Right ventricle myocardium inferior (tissue), 1 donor: ENCODE measurements at places on chromosomes 1 and 21.
A peak's percentile ranks its signal among the peaks of the same experiment; 100 is the strongest.

GRCh38 chr1:228776449-228776848, 41.2 kb downstream of the RHOU start:
- DNase-seq: no peak

DNA sequence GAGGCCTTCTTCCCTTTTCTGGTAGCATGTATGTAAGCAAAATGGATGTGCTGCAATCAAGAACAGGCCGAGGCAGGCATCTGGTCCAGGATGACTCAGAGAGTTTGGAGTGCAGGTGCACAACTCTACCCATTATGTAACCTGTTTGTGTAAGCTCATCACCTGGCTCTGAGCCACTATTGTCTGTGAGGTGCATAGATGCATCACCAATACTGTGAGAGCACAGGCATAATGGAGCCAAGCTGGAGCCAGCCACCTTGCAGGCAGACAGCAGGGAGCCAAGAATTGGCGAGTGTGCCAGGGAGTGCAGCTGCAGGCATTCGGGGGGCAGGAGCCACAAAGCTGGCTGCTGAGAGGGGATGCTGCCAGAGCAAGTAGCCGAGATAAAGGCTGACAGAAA, 549.9 kb upstream of the RGS18 start:
- DNase-seq: no peak

DNA sequence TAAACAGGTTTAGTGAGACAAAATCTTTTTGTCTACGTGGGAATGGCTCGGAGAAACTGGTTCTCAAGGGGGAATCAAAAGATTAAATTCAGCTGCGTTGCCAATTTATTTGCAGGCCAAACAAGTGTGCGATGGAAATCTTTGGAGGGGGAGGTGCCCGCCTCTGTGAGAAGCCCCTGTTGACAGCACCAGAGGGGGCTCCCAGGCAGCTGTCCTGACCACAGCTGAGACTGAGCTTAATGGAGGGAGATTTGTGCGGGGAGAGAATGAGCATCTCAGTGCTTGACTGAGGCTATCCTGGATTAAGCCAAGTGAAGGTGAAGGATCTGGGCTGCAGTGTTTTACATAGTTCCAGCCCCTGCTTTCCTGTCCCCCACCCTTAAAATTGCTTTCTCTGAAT, 169.7 kb downstream of the ATG4C start:
- no peak for DNase-seq

GRCh38 chr1:43285269-43285990, at the start of gene C1orf210:
Gene C1orf210 (minus strand): TSS chr1:43285581. CDS start chr1:43283270, 2,311 bp downstream.
- no peak for DNase-seq

GRCh38 chr21:36534656-36535055, 54.7 kb upstream of the CLDN14 start:
- DNase-seq: no peak

- DNase-seq: peak; percentile 89
Measured at GRCh38 chr1:165827268-165828102, at the start of gene UCK2. Gene UCK2 (plus strand): TSS chr1:165827614. CDS start chr1:165827834, 220 bp downstream.

DNA sequence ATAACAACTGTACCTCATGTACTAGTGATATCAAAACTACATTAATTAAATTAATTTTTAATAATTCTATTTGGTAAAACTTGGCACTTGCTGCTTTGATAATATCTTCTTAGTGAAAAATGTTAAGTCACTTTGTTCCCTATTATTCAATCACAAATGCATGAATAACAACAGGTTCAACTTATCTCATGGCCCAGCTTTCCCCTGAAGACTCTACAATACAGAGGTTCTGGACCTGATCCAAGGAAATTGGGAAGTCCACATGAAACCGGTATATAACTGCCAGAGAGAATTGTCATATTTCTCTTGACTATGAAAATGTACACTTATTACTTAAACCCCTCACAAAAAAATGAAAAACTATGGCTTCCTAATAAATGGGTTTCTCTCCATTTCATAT, 33.9 kb upstream of the PTPRC start:
- no peak for DNase-seq

GRCh38 chr1:179857009-179857408, 20.6 kb downstream of the TOR1AIP2 start:
- DNase-seq: no peak

GRCh38 chr1:116740746-116741145, 13.5 kb upstream of the CD2 start:
- DNase-seq: no peak

GRCh38 chr1:88730132-88730675, 46.1 kb downstream of the PKN2 start:
- DNase-seq: no peak

DNA sequence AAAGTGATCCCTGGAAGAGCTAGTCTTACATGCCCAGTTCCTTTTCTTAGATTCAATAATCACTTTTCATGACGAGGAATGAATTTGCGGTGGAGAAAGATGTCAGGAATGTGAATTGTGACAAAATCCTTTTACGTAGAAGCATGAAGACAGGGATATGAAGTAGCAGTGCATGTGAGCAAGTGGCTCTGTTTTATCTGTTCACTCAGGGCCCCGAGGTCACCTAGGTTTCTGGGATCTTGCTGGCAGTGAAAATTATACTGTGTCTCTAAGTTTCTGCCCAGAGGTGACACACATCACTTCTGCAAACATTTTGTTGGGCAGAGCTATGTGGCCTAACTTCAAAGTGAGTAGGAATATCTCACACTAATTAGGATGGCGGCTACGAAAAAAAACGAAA, 79.3 kb downstream of the USP25 start:
- DNase-seq: no peak

- no peak for DNase-seq
Measured at GRCh38 chr1:200445213-200445612, 35.4 kb upstream of the ZNF281 start.

- peak; percentile 88 for DNase-seq
Measured at GRCh38 chr1:58968360-58968952, 184.6 kb upstream of the JUN start.

- no peak for DNase-seq
Measured at GRCh38 chr1:86933562-86934377, 19.3 kb downstream of the HS2ST1 start.

GRCh38 chr1:21287905-21288514, 2.3 kb downstream of the ECE1 start:
- DNase-seq: no peak

- DNase-seq: no peak
Measured at GRCh38 chr1:204894031-204894430, 23.4 kb downstream of the NFASC start.

GRCh38 chr1:168114845-168115244, 21.9 kb downstream of the GPR161 start:
- DNase-seq: no peak

- DNase-seq: no peak
Measured at GRCh38 chr1:169548282-169548681, 38.0 kb downstream of the F5 start.

DNA sequence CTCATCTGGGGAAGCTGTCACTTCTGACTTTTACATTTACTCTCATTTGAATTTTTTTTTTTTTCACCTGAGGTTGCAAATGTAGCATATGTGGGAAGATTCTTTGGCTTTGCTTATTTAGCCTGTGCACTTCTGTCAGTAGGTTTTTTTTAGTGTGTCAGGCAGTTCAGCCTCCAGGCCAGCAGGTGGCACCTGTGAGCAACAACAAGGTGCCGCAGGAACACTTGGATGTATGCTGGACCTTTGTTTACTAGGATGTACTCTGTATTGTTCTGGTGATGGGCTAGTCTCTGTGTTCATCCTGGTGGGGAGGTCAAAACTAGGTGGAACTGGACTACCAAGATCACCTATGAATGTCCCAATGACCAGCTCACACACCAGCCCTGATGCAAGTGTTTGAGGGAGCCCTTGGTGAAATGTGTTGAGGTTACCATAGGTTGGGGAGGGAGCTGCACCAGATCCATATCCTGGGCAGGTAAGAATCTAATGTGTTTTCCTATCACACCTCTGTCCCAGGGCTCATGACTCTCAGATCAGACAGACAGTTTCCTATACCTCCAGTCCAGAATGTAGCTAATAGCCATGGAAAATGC, 618.2 kb downstream of the BRINP3 start:
- no peak for DNase-seq

- DNase-seq: no peak
Measured at GRCh38 chr1:214004014-214004413, 16.2 kb downstream of the PROX1 start.

- no peak for DNase-seq
Measured at GRCh38 chr21:34807881-34808568, 139.2 kb downstream of the CLIC6 start.

DNA sequence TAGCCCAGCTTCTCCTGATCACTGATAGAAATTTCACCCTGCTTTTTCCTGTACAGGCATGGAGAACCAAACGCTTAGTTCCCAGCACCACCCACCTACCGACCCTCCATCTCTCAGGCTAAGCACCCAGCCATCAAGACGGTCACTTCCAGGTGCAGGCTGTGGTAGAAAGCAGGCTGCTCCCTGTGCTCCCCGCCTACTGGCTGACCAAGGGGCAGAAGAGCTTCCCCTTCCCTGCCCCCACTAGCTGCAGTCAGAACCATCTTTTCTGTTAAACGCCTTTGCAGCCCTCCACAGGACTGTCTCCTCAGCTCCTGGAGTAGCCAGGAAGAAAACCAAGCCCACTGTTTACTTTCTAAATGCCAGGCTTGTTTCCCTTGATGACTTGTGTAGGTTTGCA, 23.0 kb downstream of the SPATA46 start:
- DNase-seq: no peak

- DNase-seq: no peak
Measured at GRCh38 chr1:150778409-150778808, 12.8 kb upstream of the CTSS start.

- no peak for DNase-seq
Measured at GRCh38 chr1:119739150-119739549, 27.4 kb downstream of the PHGDH start.

GRCh38 chr1:150132372-150132771, 17.3 kb upstream of the PLEKHO1 start:
- no peak for DNase-seq

DNA sequence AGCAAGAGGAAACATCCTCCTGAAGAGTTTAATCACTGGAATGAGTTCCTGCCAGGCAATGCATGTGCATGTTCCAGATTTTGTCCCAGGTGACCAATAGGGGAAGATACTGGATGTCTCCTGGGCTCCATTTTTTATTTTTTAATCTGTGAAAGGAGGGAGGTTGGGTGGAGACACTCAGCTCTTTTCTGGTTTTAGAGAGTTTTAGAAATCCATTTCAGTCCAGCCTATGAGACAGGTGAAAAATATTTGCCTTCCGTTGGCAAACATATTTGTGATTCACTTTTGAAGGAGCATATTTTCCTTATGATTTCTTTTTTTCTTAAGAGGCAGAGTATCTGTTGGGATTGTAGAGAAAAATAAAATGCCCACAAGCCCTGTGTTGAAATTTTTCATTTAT, 70.7 kb downstream of the ABCA4 start:
- DNase-seq: no peak

- DNase-seq: no peak
Measured at GRCh38 chr1:22450351-22451021, 1.2 kb upstream of the ZBTB40 start.

- no peak for DNase-seq
Measured at GRCh38 chr1:221740369-221740992, 1.4 kb downstream of the DUSP10 start.

- DNase-seq: no peak
Measured at GRCh38 chr21:28752131-28752530, 240.5 kb downstream of the LTN1 start.

GRCh38 chr1:11736746-11737639, 1.1 kb downstream of the AGTRAP start:
- DNase-seq: peak; percentile 85

DNA sequence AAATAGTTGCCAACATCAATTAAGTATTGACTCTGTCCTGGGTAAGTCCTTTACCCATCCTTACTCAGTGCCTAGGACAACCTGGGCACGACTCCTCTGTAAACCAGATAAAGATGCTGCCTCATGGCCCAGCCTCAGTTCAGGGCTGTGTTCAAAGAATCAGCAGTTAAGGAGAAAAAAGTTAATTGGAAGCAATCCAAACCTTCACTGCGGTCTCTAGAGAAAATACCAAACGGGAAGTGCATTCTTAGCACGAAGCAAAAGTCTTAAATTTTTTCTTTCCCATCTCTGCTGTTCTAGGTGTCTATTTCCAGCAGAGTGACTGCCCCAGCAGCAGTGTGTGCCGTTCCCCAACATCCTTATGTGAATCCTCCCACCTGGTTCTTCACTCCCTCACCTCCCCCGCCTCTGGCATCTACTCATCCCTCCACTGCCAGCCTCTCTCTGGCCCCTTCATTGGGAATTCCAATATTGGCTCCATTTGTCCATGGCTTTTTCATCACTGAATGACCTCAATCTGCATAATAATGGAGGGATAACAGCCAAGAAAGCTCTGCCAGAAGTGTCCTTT, 23.2 kb downstream of the KANK4 start:
- DNase-seq: no peak

GRCh38 chr21:32334980-32335531, 36.4 kb downstream of the MRAP start:
- no peak for DNase-seq

DNA sequence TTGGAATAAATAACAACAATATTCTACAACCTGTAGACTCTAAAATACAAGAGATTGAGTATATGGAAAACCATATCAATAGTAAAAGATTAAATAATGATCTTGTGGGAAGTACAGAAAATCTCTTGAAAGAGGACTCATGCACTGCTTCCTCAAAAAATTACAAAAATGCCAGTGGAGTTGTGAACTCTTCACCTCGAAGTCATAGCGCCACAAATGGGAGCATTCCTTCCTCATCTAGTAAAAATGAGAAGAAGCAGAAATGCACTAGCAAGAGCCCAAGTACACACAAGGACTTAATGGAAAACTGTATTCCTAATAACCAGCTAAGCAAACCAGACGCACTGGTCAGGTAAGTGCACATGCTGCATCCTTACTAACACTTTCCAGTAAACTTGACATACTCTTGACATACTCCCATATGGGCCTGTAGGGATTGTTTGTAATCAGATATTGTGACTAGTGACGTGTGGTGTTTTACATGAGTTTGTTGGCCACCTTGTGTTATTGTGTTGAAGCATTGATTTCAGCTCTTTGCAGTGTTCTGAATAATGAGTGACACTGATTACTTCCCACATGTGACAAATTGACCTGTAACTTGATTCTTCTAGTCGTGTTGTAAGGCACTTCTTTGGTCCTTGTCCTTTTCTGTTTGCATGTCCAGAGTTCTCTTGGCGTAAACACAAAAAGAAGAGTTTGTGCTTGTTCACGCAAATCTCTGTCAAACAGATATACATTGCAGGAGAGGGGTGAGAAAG, 28.0 kb downstream of the MACO1 start:
- no peak for DNase-seq

DNA sequence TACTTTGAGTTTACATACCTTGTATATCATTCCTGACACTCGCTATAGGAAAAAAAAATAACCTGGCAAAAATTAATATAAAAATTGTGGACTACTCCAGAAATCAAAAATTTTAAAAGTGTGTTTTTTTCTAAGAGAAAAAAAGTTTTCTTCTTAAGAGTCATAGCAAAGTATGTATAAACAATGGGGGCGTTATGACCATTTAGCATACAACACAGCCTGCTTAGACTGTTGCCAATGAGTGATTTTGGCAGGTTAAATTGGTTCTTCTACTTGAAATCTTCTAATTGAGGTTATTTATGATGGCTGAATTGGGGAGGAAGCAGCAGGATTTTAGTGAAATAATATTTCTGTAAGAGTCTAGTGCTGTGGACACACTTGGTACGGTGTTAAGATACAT, 130.5 kb upstream of the USH2A start:
- no peak for DNase-seq
